ENCODE measurements at places on chromosomes 12 and 14.

GRCh38 chr12:96152164-96152563 lies 42.0 kb upstream of the ELK3 start:
- H3K4me1 ChIP-seq, result no peaks in the 10 kb centered on the region
- H3K4me3 ChIP-seq, result no peak overlapping the region
- no peaks in the 10 kb centered on the region for H3K27me3 ChIP-seq
- no peak for DNase-seq
- H3K36me3 ChIP-seq, result no peaks in the 10 kb centered on the region
- H3K27ac ChIP-seq, result no peak overlapping the region

GRCh38 chr12:68331500-68331868 lies 678 bp downstream of the MDM1 start:
- peaks cover 1% of the 10 kb centered on the region for H3K4me1 ChIP-seq
- H3K4me3 ChIP-seq, result peak overlapping the region; percentile 80
- H3K27ac ChIP-seq, result no peak overlapping the region
- H3K27me3 ChIP-seq, result no peaks in the 10 kb centered on the region
- no peak for DNase-seq

- peaks cover 20% of the 10 kb centered on the region for H3K27me3 ChIP-seq
- H3K36me3 ChIP-seq, result no peaks in the 10 kb centered on the region
- H3K4me3 ChIP-seq, result peak overlapping the region; percentile 62
- no peak for DNase-seq
These were observed 5.7 kb downstream of the LHX5 start for GRCh38 chr12:113465808-113466453.

GRCh38 chr12:4807813-4808212 lies 87.6 kb downstream of the GALNT8 start:
- no peak overlapping the region for H3K4me3 ChIP-seq
- DNase-seq, result no peak
- no peak overlapping the region for H3K27ac ChIP-seq
- no peaks in the 10 kb centered on the region for H3K27me3 ChIP-seq
- no peaks in the 10 kb centered on the region for H3K36me3 ChIP-seq
- peaks cover 4% of the 10 kb centered on the region for H3K4me1 ChIP-seq

GRCh38 chr12:90102957-90103652 lies 394.5 kb upstream of the ATP2B1 start:
- no peak overlapping the region for H3K27ac ChIP-seq
- H3K36me3 ChIP-seq, result no peaks in the 10 kb centered on the region
- H3K27me3 ChIP-seq, result no peaks in the 10 kb centered on the region

DNA sequence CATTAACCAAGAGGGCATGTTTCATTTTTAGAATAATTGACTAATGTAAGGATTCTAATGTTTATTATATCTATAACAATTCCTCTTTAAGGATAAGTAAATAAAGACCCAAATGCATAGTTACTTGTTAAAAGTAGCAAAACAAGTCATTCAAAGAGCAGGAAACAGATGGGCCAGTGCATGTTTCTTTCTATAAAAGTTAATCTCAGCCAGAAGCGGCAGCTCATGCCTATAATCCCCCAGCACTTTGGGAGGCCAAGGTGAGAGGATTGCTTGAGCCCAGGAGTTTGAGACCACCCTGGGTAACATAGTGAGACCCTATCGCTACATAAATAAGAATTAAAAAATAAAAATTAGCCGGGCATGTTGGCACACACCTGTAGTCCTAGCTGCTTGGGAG lies 391.0 kb upstream of the RGS6 start:
- no peaks in the 10 kb centered on the region for H3K4me1 ChIP-seq
- H3K36me3 ChIP-seq, result no peaks in the 10 kb centered on the region
- H3K27me3 ChIP-seq, result no peaks in the 10 kb centered on the region

DNA sequence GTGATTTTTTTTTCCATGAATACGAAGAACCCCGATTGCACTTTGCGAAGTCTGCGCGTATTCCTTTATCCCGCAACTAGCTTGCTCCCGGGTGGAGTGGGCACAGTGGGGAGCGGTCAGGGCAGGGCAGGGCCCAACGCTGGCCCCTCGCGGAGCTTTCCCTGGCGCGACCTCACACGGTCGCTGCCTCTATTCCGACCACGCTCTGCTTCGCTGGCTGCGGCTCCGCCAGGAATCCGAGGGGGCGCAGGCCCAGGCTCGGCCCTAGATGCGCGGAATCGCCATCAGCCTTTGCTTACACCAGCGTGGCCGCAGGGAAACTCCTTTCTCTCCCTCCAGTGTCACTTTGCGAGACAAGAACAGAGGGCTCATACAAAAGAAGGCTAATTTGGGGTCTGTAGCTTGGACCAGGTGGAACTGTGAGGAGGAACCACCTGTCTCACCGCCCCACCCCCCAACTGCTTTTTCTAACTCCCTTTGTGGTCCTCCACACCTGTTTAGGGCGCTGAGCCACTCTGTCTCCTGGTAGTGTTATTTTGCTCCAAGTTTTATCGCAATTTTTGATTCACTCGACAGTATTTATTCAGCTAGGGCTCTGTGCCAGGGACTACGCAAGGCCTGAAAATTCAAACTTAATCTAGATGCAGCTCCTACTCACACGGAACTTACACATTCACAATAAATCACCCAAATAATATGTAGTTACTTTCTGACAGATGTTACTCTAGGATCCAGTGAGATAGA lies 3.1 kb upstream of the NKX2-1 start:
- DNase-seq, result no peak
- no peak overlapping the region for H3K27ac ChIP-seq
- peaks cover 16% of the 10 kb centered on the region for H3K4me1 ChIP-seq

- no peak overlapping the region for H3K27ac ChIP-seq
- DNase-seq, result no peak
- no peaks in the 10 kb centered on the region for H3K27me3 ChIP-seq
- H3K4me3 ChIP-seq, result no peak overlapping the region
- no peaks in the 10 kb centered on the region for H3K36me3 ChIP-seq
These were observed 35.6 kb upstream of the GPR68 start for GRCh38 chr14:91280129-91280528.

DNA sequence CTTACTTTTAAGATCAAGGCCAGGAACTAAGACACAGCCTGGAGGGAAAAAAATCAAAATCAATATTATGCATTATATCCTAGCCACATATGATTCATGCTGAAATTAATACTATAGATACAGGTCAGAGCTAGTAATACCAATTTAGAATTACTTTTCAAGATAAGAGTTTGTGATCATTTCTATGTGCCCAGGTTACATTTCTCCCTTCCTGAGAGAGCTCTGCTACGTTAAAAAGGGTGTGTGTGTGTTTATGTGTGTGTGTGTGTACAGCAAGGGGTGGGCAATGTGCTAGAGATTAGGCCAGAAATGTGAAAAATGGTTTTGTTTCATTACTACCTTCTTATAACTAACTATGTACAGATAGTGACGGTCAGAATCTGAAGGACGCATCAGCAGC lies 223.9 kb upstream of the FLRT2 start:
- H3K27me3 ChIP-seq, result no peaks in the 10 kb centered on the region
- no peaks in the 10 kb centered on the region for H3K36me3 ChIP-seq
- H3K4me3 ChIP-seq, result no peak overlapping the region
- H3K27ac ChIP-seq, result no peak overlapping the region
- no peaks in the 10 kb centered on the region for H3K4me1 ChIP-seq
- no peak for DNase-seq

DNA sequence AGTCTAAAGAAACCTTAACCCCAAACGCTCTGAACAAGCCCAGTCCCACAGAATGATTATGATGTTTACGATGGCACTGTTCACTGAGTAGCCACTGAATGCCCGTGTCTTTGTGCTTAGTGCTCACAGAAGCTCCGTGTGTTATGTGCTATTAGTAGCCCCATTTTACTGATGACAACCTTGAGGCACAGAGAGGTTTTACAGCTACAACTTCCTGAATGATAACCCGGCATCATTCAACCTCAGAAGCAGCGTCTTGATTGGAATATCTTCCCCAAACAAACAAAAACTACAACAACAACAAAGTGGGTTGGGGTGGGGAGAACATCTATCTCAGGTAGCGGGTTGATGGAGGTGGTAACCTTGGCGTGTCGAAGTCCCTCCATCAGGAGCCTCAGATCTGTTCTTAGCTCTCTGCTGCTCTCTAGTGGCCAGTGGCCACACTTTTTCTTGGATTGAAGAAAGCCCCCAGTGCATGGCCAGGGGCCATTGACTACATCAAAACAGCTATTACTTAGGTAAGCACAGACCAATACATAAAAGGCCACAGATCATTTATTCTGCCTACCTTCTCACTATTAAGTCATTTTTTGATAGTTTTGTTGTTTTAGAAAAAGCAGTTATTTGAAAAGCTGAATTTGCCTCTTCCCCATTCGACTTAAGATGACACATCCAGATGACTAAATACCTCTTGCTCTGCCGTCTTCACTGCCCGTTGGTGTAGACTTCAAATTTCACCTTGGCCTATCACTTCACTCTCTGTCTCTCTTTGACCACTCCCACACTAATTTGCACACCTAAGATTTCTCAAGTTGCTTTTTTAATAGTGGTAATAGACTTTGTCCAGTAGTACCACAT lies 376.9 kb downstream of the GALC start:
- H3K36me3 ChIP-seq, result no peaks in the 10 kb centered on the region
- H3K27me3 ChIP-seq, result no peaks in the 10 kb centered on the region
- no peak overlapping the region for H3K27ac ChIP-seq
- no peaks in the 10 kb centered on the region for H3K4me1 ChIP-seq

DNA sequence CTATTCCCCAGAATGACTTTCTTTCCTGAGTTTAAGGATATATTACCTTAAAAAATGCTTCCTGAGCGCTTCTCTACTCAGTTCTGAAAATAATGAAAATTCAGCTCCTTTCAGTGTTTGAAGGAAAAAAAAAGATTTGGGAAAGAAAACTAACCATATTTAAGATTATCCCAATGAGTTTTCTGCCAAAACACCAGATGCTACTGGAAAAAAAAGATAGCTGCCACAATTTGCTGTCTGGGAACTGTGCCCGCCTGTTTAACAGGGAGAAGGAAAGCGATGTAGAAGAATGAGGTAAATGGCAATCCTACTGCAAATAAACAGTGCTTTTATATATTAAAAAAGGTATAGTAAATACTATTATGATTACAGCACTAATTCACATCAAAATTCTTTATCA lies 367.6 kb upstream of the PRICKLE1 start:
- no peak for DNase-seq
- no peak overlapping the region for H3K27ac ChIP-seq
- H3K4me1 ChIP-seq, result no peaks in the 10 kb centered on the region

- no peak overlapping the region for H3K27ac ChIP-seq
- H3K4me3 ChIP-seq, result no peak overlapping the region
- no peaks in the 10 kb centered on the region for H3K36me3 ChIP-seq
These were observed 88.1 kb upstream of the MANSC4 start for GRCh38 chr12:27868139-27868538.

- H3K36me3 ChIP-seq, result no peaks in the 10 kb centered on the region
- no peaks in the 10 kb centered on the region for H3K27me3 ChIP-seq
- DNase-seq, result no peak
- H3K4me1 ChIP-seq, result no peaks in the 10 kb centered on the region
These were observed 11.9 kb upstream of the CCND2 start for GRCh38 chr12:4261655-4262054.

- no peaks in the 10 kb centered on the region for H3K4me1 ChIP-seq
- H3K27ac ChIP-seq, result no peak overlapping the region
- no peak overlapping the region for H3K4me3 ChIP-seq
- no peaks in the 10 kb centered on the region for H3K36me3 ChIP-seq
- DNase-seq, result no peak
- H3K27me3 ChIP-seq, result peaks cover 21% of the 10 kb centered on the region
These were observed 2.5 kb downstream of the PTGDR start for GRCh38 chr14:52269982-52270381.

DNA sequence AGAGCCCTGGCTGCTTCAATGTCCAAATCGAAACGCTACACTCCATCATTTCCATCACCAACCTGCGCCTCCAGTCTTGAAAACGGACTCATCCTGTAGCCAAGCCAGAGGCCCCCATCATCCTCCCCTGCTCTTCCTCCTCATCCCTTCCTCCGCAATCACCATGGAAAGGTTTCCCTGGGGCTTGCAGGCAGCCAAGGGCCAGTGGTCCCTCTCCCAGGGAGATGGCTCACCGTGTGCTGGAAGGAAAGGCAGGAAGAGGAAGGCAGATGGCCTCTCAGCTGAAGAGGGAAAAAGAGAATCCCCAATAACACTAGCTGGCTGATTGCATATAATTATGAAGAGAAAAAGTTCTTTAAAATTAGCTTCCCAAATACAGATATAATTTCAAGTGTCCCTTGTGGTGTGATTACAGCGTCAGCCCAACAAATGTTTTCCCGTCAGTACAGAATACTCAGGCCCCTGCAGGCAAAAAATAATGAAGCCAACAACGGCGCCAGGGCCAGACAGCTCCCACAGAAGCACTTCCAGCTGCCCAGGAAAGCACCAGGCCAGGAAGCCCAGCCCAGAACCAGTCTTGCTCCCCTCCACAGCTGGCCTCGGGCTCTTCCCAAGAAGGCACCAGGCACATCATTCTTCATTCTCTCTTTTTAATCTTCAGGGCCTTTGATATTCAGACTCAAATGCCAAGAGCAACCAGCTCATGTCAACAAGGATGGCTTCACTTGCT lies 24.7 kb downstream of the ITPK1 start:
- peaks cover 16% of the 10 kb centered on the region for H3K4me1 ChIP-seq
- no peak overlapping the region for H3K4me3 ChIP-seq
- no peaks in the 10 kb centered on the region for H3K27me3 ChIP-seq
- DNase-seq, result no peak
- no peaks in the 10 kb centered on the region for H3K36me3 ChIP-seq

DNA sequence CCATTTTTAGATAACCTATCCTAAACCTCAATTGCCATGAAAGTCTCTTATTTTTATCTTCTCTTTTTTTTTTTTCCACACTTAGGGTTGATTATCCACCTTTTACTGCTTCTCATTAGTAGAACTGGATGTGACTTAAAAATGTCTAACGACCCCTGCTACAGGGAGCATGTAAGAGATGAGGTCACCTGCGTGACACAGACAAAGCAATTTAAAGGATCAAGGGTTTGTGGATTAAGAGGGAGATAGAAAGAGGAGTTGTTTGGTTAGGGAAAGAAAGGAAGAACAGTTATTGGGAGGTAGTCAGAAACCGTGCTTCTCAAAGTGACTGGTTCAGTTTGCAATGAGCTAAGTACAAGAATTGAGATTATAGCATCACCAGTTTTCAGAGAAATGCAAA lies 239.1 kb downstream of the ALX1 start:
- no peak overlapping the region for H3K4me3 ChIP-seq
- H3K4me1 ChIP-seq, result no peaks in the 10 kb centered on the region
- no peak for DNase-seq
- H3K27me3 ChIP-seq, result no peaks in the 10 kb centered on the region

GRCh38 chr12:113062502-113063395 lies 6.2 kb downstream of the DTX1 start:
- no peaks in the 10 kb centered on the region for H3K36me3 ChIP-seq
- no peak for DNase-seq
- H3K4me1 ChIP-seq, result no peaks in the 10 kb centered on the region
- H3K27ac ChIP-seq, result no peak overlapping the region

GRCh38 chr12:130770413-130771028 lies 54.4 kb upstream of the RIMBP2 start:
- H3K27ac ChIP-seq, result no peak overlapping the region
- peaks cover 6% of the 10 kb centered on the region for H3K27me3 ChIP-seq
- H3K36me3 ChIP-seq, result no peaks in the 10 kb centered on the region

- no peak overlapping the region for H3K27ac ChIP-seq
- no peak overlapping the region for H3K4me3 ChIP-seq
- H3K27me3 ChIP-seq, result no peaks in the 10 kb centered on the region
- peaks cover 9% of the 10 kb centered on the region for H3K36me3 ChIP-seq
- no peaks in the 10 kb centered on the region for H3K4me1 ChIP-seq
These were observed 2.0 kb downstream of the RABGGTA start for GRCh38 chr14:24269368-24269767.

- H3K4me1 ChIP-seq, result no peaks in the 10 kb centered on the region
- no peak overlapping the region for H3K4me3 ChIP-seq
- H3K27ac ChIP-seq, result no peak overlapping the region
- H3K36me3 ChIP-seq, result no peaks in the 10 kb centered on the region
- no peak for DNase-seq
These were observed 44.5 kb upstream of the PTPRR start for GRCh38 chr12:70964867-70965510.
